HS-5 (cell line): ENCODE measurements at places on chromosomes 6 and 20.

GRCh38 chr6:80605165-80605989 lies 498.9 kb downstream of the BCKDHB start:
- DNase-seq = peak; percentile 64

DNA sequence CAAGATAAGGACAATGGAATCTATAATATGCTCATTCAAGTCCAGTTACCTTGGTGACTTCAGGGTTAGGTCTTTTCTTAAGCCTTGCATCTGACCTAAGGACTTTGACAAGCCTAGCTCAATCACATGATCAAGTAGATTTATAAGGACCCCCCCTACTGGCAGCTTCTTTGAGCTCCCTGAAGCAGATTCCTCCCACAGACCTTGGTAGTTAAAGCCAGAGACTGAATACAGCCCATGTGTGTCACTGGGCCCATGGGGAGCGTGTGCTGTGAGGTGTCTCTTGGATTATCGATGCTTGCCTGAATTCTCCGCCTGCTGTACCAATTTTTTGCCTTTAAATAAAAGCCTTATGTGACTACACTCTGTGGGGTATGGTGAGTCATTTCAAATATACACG lies 372.7 kb upstream of the RGS17 start:
- no peak for DNase-seq

DNA sequence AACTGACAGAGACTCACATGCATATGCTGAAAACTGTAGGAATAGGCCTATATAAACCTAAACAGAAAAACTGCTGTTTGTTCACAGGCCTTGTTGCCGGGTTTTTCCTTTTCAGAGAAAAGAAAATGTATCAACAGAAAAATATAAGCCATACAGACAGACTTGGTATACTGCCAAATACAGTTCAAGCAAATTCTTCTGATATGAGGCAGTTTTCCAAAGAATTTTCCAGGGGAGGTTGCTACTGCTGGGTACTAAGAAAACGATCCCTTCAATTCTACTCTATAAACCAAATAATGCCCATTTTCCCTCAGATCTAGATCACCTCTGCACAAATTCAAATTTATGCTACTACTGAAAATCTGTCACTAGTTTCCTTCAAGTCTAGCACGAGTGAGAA lies 59.4 kb downstream of the ME1 start:
- no peak for DNase-seq

DNA sequence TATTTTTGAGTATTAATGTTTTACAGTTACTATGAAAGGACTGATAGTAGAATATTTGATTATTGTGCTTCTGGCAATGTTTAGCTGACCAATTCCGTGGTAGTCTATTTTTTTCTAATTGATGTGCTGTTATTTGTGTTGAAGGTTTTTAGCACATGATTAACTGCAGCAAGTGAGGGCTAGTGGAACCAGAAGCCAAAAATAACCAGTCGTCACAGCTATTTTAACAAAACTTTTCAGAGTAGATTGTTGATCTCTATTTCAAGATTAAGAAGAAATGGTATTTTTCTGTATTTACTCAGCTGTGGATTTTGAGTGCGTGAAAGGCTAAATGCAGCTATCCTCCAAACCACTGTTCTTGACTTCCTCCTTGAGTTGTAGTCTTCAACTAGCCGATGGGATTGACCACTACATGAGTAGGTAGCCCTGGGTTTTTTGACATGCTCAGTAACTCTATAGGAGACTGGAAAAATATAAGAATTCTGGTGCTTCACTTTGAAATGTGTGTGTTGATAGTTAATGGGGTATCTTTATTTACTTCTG lies 258.0 kb downstream of the ZFAND3 start:
- DNase-seq = no peak

- no peak for DNase-seq
Measured at GRCh38 chr6:25489399-25489798, 162.6 kb upstream of the SCGN start.

DNA sequence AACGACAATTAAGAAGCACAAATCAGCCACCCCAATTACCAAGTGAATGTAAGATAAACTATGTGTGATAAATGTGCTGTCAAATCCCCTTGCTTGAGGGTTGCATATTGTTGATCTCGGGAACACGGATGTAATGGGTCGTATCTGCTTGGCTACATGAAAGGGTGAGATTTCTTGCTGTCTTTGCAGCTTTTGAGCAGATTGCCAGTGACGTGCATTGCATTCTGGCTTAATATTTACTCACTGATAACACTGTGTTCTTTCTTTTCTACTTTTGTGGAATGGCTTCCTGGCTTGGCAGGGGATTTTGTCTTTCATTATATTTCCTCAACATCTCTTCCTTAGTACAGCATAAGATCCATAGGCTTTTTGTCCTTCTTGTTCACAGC lies 10.5 kb upstream of the FAM210B start:
- DNase-seq = no peak

GRCh38 chr6:97702248-97702647 lies 419.2 kb upstream of the MMS22L start:
- DNase-seq = no peak

- no peak for DNase-seq
Measured at GRCh38 chr6:6605873-6606272, 17.4 kb downstream of the LY86 start.

- no peak for DNase-seq
Measured at GRCh38 chr6:123966618-123967017, 163.0 kb downstream of the NKAIN2 start.

- no peak for DNase-seq
Measured at GRCh38 chr6:89842228-89842627, 12.5 kb downstream of the CASP8AP2 start.

GRCh38 chr6:75331151-75331550 lies 46.6 kb upstream of the TMEM30A start:
- peak; percentile 77 for DNase-seq

DNA sequence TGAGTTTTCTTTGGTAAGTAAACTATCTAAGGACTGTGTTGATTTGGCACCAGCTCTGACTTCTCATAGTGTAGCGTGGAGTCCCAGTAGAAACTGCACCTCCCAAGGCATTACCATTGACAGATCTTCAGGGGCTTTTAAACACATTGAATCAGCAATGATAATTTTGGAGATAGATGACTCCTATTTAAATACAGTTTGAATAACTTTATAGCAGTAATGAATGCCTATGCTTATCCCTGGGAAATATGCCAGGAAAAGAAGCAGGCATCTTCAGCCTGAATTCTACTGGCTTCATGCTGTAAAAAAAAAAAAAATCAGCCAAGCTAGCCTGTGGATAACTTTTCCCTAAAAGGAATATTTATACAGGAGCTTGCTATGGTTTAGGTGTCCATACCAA lies 895.9 kb downstream of the EYS start:
- no peak for DNase-seq

DNA sequence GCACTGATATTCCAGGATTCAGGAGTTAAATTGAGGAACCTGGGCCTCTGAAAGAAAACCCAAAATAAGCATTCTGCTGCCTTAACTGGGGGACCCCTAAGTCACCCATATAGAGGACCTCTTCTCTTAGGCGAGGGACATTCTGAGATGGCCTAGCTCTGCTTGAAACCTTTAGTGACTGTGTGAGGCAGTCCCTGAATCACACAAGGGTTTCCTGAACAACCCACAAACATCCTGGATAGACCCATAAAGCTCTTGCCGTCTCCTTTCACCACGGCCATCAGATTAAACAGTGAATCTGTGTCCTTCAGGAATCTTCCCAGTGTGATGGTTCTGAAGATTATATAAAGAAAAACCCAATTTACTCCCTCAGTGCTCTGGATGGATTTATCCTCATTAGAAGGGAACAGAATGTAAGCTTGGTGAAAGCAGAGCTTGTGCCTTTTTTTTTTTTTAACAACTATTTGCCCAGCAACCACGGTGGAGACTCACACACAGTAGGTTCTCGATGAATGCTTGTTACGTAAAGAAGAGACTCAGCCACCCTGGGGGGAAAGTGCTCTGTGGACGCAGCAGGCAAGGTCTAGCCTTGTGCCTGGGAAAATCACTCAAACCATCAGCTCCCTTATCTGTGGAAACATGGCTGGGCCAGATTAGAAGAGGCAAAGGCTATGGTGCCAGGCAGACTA lies 39.1 kb upstream of the SIRPG start:
- DNase-seq = no peak

DNA sequence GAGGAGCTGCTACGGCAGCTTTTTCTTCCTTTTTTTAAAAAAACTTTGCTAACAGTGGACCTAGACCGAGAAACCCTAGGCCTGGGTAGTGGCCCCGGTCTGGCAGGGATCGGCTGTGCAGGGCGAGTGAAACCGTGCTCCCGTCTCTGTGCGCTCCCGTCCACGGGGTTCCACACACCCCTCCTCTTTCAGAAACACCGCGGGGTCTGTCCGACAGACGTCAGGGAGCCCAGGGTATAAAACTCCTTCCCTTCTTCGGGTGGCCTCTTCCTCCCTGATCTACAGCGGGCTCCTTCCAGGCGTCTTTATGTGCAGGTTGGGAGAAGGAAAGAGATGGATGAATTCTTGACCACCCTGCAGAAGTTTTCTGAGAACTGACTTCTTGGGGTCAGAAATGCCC lies 27.1 kb upstream of the SMOC2 start:
- no peak for DNase-seq
